ENCODE measurements at places on chromosomes 13 and 19. TPM values are rescaled to one million over a fixed set of nuclear protein-coding genes. Genes with fewer than 3 reads are reported as not detected.

Gene BEST2
- not detected for total RNA-seq

Gene STAP2
- total RNA-seq = 4.8 TPM

Gene MPV17L2
- 13.4 TPM for total RNA-seq

Gene ZNF134
- 14.2 TPM for total RNA-seq

Gene ZNF69
- 4.5 TPM for total RNA-seq

Gene ZNF429
- total RNA-seq = 8.7 TPM

Gene GPR183
- 14.8 TPM for total RNA-seq

DNA sequence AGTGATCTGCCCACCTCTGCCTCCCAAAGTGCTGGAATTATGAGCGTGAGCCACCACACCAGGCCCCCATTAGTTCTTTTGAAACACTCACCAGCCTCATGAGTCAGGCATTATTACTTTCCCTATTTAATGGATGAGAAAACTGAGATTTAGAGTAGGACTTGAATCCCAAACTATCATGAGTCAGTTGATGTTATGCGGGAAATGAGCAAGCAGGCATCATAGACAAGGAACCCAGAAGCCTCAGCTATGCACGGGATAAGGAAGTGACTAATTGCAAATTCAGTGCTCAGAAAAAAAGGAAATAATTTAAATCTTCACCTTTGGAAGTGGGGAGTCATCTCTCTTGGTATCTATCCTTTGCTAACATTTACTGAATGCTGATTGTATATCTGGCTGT is 217.5 kb downstream of the ABCC4 start:
- DNase-seq = no peak

GRCh38 chr19:9945319-9945966 is 9.1 kb upstream of the OLFM2 start:
- peak; percentile 87 for DNase-seq

- DNase-seq = no peak
Observed at GRCh38 chr19:19115954-19116353, 22.3 kb downstream of the TMEM161A start.

DNA sequence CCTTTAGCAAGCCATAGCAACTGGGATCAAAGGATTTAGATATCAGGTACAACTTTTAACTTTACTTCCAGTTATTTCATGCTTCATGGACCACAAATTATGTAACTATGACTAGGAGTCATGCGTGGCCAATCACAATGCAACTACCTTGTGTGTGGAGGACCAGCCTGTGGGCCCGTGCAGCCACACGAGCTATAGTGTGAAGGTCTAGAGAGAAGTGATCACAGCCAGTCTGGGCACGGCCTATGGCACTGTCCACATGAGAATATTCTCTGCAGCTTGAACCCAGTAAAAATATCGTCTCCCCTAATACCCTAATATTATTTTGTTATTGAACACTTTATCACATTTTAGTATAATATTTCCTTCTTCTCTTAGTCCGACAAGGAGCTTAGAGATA is 464.9 kb upstream of the MIR17HG start:
- DNase-seq = no peak

DNA sequence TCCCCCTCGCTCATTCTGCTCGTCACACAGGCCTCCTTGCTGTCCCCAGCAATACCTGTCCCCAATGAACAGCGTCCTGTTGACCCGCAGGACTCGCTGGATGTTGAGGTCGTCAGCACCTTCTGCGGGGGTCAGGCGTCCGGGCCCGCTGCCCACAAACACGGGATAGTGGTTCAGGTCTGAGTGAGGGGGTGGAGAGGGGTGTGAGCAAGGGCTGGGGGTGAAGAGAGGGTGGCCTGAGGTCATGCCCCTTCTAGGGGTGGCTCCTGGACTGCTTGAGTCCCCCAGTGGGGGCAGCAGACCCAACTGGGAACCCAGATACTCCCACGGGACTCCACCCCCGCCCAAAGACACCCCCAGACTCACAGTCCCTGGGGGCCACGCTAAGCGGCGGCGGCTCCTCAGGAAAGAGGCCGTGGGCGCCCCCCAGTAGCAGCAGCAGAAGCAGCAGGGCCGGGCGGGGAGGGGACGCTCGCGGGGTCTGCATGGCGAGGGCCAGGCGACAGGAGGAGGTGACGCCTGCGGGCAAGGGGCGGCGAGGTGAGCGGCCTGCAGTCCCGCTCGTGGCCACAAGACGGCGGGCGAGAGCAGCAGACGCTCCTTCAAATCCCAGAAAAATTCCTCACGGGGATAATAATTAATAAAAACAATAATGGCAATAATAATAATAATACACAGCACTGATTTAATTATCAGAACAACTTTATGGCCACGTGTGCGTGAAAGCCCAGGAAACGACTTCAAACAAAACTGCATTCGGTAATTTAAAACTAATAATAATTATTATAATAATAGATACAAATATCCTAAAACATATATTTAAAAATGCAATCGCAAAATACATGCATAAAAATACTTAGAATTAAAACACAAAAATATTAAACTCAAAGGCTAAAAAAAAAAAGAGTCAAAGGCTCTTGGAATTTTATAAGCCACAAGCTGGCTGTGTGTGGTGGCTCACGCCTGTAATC is 1.2 kb downstream of the SEMA6B start:
- no peak for DNase-seq

DNA sequence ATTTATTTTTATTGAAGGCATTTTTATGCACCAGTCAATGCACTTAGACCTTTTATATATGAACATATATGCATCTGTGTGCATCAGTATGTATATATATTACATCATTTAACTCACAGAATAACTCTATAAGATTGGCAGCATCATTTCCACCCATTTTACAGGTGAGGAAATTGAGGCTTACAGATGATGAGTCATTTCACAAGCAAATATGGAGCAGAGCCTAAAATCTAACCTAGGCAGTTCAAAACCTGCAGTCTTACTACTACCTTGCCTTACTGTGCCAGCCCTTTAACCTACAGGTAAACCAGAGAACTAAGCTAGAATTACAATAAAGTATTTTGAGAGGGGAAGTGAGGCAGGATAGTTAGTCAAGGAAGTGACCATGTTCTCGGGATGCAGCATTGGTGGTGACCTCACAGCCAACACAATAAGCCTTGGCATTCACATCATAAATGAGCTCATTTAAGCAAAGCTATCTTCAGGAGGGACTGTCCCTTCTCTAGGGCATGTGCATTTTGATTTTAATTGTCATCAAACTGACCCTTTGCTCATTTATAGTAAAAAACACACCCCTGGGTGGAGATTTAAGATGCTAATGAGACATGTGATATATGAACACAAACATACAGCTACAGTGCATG is 274.3 kb downstream of the DCLK1 start:
- DNase-seq = no peak

DNA sequence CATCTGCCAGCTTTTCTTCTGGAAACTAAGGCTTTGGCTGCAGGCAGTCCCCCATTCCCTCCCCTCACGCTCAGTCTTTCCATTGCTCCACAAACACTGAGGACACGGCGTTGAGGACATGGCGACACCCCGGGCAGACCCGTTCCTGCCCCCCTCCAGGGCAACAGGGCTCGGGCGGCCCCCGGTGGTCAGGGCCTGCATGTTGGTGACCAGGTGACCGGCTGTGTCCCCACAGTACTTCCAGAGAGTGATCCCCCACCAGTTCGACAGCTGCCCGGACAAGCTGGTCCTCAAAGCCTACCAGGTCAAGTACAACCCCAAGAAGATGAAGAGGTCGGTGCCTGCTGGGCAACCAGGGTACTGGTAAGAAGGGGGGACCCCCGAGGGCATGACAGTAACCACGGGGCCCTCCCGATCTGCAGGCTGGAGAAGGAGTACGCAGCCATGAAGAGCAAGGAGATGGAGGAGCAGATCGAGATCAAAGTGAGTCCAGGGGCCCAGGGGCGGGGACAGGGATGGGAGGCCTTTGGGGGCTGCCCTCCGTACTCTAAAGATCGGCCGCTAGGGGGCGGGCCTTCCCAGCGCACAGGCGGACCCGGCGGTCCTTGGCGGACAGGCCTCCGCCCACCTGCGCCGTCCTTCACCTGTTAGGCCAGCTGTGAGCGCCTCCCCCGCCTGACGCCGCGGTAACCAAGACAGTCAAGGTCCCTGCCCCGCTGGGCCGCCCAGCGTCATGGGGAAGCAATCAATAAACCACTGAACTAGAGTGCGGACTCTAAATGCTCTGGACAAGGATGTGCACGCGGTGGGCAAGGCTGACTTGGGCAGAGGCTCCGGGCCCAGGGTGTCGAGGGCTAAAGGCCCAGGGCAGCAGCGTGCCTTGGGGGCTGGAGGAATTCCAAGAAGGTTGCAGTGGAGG is 21.1 kb downstream of the PRR36 start:
- DNase-seq = peak; percentile 64

DNA sequence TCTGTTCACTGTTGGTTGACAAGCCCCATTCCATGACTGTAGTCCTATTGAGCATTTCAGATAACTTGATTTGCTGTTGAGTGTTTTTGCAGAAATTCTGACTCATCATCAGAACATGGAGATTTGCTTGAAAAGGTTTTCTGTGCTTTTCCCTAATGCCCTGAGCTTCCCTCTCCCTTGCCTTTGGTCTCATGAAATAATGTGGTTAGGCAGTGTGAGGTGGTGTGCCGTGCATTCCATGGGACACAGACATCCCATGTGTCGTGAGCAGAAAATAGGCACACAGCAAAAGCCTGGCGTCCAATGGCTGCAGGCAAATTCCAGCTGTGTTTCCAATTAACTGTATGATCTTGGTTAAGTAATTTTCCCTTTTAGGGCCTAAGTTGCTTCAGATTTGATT is 197.4 kb downstream of the DLEU7 start:
- DNase-seq = no peak

- DNase-seq = no peak
Observed at GRCh38 chr19:38196948-38197656, 26.9 kb downstream of the DPF1 start.

DNA sequence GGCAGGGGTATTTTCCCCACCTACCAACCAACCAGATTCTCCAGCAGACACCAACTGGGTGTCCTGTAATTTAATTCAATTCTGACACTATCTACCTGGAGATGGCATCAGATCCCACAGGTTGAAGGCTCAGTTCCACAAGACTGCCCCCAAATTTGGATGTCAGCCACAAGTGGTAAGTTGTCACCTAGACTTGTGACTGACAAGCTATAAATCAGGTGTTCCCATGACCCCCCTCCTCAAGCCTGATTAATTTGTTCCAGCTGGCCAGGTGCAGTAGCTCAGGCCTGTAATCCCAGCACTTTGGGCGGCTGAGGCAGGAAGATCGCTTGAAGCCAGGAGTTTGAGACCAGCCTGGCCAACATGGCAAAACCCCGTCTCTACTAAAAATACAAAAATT is 10.6 kb upstream of the HAUS5 start:
- DNase-seq = no peak

GRCh38 chr13:40026741-40027140 is 371.3 kb downstream of the COG6 start:
- no peak for DNase-seq

DNA sequence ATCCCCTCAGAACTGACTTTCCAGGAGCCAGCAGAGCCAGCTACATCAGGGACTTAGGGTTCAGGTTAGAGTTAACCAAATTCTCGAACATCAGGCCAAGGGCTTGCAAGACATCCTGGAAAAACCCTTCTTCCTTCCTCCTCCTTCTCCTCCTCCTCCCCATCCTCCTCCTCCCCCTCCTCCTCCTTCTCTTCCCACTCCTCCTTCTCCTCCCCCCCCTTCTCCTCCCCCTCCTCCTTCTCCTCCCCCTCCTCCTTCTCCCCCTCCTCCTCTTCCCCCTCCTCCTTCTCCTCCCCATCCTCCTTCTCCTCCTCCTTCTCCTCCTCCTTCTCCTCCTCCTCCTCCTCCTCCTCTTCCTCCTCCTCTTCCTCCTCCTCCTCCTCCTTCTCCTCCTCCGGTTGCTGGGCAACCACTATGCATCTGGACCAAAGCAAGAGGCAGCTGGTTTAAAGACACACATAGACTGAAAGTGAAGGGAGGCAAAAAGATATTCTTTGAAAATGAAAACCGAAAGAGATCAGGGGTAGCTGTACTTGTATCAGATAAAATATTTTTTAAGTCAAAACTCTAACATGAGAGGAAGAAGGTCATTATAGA is 5.9 kb upstream of the CCL25 start:
- no peak for DNase-seq

GRCh38 chr13:40648841-40649240 is 17.6 kb downstream of the FOXO1 start:
- DNase-seq = no peak

DNA sequence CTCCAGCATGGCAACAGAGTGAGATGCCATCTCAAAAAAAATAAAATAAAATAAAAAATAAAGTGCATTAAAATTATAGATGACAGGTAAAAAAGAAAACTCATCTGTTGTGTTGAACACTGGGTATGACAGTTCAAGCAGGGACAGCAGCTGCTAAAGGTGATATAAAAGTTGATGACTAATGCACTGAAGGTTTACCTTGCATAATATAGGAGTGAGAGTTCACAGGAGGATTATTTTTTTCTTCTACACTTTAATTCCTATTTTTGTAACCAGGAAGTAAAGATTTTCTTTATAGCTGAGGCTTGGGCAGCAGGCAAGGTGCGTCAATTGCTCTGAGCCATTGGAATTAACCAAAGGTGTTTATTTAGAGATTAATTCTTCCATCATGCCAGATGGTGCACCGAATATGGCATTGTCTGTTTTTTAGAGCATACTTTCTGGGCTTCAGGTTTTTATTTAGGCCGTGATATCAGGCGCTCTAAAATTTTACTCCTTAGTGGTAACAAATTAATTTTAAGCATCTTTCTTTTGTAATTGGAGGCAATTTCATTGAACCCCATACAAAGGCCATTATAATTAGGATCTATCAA is 337.0 kb upstream of the SLC10A2 start:
- no peak for DNase-seq

DNA sequence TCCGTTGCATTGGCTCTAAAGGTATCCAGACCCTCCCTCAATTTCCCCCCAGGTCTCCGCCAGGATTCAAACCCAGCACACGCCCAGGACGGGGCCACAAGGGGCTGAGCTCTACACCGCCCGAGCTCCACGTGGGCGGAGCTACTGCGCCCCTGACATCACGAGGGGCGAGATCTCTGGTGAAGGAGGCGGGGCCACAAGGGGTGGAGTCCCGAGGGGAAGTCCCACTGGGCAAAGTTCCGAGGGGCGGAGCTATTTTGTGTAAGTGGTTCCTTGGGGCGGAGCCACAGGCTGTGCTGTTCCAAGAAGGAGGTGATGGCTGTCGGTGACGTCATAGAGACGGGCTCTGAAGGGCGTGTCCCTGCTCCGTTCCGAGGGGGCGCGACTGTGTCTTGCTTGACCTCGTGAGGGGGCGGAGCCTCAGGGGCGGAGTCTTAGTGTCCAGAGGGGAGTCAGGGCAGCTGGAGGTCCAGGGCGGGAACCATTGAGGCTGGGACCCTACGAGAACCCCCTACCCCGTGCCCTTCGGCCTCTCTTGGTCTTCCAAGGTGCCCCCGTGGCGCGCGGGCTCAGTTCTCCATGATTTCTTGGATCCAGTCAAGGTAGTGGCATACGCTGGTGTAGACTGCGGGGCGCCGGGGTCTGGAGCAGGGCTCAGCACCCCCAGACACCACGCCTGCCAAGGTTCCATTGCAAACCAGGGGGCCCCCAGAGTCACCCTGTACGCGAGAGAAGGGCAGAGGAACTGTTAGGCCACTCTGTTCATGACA is 1.3 kb upstream of the KLK8 start:
- peak; percentile 37 for DNase-seq

- DNase-seq = no peak
Observed at GRCh38 chr19:50558449-50558848, 9.8 kb downstream of the LRRC4B start.

Data from left cardiac atrium (tissue), 4 donors.